Activated CD4-positive, alpha-beta T cell treated with anti-CD3 and anti-CD28 coated beads, Interleukin-10, Interleukin-2, amounts not matched to agents 100 ng/mL and 50 ng/mL, durations not matched to agents 16 hours and 8 hours (primary cell): ENCODE measurements at places on chromosomes 3 and 15.
A peak's percentile ranks its signal among the peaks of the same experiment; 100 is the strongest.

DNA sequence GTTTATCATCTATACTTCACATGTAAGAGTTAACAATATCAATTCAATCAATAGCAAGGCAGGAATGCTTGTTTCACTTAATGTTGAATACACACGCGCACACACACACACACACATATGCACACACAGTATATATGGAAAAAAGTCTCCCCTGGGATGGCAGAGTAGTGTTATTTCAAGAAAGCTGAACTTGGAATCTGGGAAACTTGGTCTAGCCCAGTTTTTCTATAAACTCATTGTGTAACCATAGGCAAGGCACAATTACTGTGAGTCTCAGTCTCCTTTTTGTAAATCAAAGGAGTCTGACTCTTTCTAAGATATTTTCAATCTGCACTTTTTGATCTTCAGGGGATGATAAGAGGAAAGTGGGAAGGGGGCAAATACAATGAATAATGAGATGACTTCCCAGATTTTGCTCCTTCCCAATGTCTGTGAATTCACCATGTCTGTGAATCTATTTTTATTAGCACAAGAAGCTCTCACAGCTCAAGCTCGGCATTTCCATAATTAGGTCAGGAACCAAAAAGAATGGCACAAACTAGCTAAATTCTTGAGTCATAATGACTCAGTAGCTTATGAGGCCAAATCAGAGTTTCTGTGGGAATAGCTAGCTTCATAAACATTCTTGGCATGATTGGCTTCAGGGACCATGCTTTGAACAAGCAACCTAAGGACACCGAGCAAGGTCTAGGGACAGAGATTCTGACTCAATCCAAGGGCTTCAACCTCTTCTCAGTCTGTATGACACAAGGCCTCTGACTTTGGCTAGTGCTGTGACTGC, 227.4 kb upstream of the DCBLD2 start:
- DNase-seq, result no peak

- DNase-seq, result no peak
These were observed 274.7 kb downstream of the CD47 start for GRCh38 chr3:107816107-107816506.

DNA sequence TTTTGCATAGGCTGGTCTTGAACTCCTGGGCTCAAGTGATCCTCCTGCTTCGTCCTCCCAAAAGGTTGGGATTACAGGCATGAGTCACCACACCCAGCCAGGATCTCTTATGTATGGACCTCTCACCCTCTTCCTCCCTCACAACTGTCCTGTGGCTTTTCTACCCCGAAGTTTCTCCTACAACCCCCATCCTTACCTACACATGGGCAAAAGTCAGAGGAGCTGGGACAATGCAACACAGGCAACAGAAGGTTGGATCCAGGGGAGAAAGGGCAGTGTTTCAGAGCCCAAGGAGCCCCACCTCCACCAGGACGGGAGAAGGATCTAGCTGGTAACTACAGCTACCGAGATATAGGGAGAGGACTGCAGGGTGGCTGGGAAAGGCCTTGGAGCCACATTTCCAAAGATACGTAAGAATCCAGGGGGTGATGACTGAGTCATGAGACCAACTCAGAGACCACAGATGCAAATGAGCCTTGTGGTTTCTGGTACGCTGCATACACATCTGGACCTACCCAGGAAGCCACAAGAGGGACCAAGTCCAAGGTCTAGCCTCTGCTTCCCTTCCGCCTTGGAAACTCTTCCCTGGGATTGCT, 13.6 kb downstream of the IGDCC4 start:
- DNase-seq, result no peak

DNA sequence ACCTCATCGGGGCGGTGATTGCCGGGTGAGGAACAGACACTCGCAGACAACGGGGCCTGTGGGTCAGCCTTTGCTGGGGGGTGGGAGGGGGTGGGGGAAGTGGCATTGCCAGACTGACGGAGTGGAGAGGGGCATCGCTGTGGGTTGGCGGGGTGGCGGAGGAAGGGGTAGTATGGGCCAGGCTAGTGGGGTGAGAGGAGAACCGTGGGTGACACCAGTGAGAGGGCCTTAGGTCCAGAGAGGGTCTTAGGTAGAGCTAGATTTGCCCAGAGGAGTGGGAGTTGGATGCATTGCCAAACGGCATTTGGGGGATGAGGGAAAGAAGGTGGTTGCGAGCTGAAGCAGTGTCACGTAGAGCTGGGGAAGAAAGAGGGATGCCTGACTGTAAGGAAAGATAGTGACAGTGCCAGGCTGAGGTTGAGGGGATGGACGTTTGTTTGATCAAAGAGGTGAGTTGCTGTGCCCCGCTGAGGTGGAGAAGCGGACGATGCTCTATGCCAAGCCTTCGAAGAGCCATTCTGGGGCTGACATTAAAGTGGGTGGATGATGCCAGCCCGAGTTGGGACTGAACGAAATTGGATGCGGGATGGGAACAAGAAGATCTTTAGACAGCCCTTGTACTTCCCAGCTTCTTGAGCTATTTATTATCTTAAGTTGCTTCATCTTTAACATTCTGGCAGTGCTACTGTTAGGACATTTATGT, 572 bp downstream of the DNAJB11 start:
- DNase-seq, result no peak

- DNase-seq, result no peak
These were observed 99.7 kb downstream of the LSM3 start for GRCh38 chr3:14278265-14278798.

- peak; percentile 57 for DNase-seq
These were observed 155.3 kb downstream of the TBL1XR1 start for GRCh38 chr3:177041730-177042551.

DNA sequence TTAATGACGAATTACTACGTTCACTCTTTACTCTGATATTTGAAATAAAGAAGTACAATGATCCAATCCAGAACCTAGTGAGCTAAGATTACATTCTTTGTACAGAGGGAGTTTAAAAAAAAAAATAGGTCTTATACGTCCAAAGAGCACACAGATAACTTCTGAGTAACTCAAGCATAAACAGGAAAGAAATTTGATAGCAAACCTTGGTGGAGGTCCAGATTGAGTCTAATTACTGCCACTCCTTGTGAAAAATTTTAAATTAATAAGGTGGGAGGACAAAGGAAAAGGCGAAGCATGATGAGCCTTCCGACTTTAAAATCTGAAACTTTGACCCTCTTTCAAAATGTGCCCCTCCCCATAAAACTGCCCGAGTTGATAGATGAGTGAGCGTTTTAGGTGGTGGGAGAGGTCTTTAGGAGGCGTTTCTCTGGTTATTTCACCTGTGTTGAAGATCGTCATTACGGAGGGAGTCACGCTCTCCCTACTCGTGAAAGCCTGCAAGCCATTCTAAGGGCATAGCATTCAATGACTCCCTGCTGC, 127.0 kb upstream of the ROBO2 start:
- no peak for DNase-seq

- no peak for DNase-seq
These were observed 27.6 kb downstream of the NDUFB4 start for GRCh38 chr3:120623727-120624093.

DNA sequence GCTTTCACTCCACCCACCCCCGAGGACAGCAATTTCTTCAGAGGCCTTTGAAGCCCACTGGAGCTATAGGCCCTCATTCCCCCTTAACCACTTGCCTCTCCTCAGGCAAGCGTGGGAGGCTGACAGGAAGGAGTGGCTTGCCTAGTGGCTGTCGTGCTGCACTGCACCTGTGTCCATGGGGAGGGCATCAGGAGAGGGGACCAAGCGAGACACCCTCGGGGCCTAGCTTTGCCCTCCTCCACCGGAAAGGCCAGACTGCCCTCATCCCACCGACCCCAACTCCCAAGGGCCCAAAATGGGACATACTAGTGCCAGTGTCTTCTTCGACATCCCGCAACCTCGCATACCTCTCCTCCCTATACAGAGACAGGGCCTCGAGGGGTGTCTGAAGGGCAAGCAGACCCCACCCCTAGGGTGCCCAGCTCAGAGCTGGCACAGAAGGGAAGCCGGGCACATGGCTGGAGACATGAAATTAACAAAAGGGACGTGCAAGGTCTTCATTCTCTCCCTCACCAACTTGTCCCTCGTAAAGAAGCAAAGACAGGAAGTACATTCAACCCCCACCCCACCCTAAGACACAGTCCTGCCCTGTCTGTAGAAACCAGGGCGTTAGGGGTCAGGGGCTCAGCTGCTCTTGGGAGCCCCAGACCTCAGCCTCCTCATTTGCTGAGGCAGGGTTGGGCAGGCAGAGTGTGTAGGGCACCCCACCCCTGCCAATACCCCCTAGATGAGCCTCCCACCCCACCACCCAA, 24.3 kb downstream of the VIPR1 start:
- DNase-seq, result peak; percentile 8

DNA sequence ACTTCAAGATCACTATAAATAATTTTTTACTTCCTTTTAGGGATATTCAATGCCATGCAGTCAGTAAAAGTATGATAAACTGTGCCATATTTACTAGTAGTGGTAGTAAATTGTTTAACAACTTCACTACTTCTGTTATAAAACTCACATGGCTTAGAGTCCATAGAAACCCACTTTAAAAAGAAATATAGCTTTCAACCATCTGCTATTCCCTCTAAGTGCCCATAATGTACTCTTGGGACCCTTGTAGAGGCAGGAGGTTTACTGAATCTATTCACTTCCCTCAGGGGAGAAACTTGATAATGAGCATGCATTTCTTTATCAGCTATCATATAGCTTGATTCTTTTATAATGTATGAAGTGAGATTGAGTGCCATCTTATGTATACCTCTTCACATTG, 1448.4 kb upstream of the ALCAM start:
- no peak for DNase-seq

GRCh38 chr3:101701696-101702634, 15.4 kb upstream of the RPL24 start:
- no peak for DNase-seq

- DNase-seq, result peak; percentile 7
These were observed 161.0 kb upstream of the SLC24A5 start for GRCh38 chr15:47959617-47960413.

DNA sequence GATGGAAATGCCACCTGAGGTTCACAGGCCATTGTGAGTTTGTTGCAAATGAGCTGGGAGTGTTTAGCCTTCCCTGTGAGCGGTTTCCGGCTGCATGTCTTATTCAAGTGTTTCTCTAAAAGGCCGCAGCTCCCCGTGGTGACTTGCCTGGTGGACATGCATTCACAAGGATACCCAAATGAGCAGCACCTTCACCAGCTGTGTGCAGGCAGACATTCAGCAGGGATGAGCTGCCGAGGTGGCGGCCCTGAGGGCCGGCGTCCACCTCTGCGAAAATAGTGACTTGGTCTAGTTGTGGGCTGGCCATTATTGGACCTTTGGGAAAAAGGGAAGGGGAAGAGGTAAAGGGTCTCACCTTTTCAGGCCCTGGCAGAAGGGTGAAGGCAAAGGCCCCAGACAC, 23.4 kb downstream of the SPSB4 start:
- DNase-seq, result no peak

DNA sequence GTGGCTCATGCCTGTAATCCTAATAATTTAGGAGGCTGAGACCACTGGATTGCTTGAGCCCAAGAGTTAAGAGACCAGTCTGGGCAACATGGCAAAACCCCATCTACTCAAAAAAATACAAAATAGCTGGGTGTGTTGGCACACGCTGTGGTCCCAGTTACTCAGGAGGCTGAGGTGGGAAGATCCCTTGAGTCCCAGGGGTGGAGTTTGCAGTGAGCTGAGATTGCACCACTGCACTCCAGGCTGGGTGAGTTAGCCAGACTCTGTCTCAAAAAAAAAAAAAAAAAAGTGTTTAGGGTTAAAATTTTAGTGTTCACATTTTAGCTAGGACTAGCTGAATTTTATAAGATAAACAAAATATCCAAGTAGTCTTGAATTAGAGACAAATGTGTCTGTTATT, 1340.1 kb upstream of the EPHA6 start:
- DNase-seq, result no peak

GRCh38 chr3:174548841-174549623, 310.1 kb upstream of the NAALADL2 start:
- DNase-seq, result no peak

- no peak for DNase-seq
These were observed 336.1 kb upstream of the NR2F2 start for GRCh38 chr15:95994418-95994817.

DNA sequence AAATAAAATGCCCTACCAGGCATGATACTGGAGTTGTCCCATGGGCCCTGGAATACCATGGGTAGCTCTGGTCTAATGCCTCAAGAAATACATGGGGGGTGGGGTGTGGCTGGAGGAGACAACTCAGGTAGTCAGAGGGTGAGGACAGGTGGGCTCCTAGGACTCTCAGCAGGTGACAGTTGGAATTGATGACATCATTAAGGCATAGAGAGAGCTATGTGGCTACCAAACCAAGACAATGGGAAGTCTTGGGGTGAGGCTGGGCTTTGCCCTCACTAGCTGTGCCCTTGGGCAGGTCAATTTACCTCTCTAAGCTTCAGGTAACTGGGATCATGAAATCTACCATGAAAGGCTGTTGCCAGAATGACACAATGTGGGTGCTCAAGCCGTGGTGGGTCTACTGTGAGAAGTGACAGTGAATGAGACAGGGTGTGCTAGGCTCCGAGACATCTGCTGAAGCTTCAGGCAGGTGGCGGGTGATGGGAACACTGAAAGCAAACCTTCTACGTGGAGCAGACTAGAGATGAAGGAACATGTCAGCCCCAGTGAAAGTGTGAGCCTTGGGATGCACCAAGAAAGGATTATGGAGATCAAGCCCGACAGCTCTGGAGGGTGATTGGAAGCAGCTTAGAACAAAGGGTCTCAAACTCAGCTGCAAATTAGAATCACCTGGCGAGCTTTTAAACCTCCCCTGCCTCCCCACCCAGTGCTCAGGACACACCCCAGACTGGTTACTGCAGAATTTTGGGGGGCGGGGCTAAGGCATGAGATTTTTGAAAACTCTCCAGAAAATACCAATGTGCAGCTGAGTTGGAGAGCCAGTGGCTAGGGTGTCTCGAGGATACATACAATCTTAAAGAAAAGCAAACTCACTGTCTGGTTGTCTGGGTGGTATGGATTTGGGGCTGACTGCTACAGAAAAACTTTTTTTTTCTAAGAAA, 21.5 kb downstream of the SLC6A20 start:
- DNase-seq, result no peak

- no peak for DNase-seq
These were observed 110.3 kb downstream of the WNT5A start for GRCh38 chr3:55376753-55377347.

DNA sequence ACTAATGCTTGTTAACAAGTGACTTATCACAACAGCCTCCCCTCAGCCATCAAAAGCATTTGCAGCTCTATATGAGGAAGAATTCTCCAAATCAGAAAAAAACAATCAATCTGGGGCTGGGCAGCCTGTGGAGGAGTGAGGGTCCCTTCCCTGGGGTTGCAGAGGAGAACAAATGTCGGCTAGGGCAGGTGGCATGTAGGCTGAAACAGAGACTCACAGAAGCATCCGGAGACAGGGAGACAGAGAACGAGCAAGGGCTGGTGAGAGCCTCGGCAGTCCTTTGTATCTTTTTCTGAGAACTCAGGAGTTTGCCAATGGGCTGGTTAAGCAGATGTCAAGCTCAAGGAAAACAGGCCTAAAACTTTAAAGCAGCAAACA, 15.8 kb downstream of the ITGA11 start:
- DNase-seq, result no peak

GRCh38 chr15:35014241-35014640, 26.2 kb upstream of the ZNF770 start:
- DNase-seq, result no peak

- peak; percentile 90 for DNase-seq
These were observed 22.7 kb downstream of the ST6GAL1 start for GRCh38 chr3:186953011-186953487.
